ENCODE measurements at places on chromosomes 11 and 22.

GRCh38 chr11:62223095-62223494 is 14.6 kb downstream of the SCGB2A1 start:
- DNase-seq, result no peak

GRCh38 chr11:10807493-10808234 is 1.1 kb downstream of the EIF4G2 start:
- DNase-seq, result peak; percentile 11

DNA sequence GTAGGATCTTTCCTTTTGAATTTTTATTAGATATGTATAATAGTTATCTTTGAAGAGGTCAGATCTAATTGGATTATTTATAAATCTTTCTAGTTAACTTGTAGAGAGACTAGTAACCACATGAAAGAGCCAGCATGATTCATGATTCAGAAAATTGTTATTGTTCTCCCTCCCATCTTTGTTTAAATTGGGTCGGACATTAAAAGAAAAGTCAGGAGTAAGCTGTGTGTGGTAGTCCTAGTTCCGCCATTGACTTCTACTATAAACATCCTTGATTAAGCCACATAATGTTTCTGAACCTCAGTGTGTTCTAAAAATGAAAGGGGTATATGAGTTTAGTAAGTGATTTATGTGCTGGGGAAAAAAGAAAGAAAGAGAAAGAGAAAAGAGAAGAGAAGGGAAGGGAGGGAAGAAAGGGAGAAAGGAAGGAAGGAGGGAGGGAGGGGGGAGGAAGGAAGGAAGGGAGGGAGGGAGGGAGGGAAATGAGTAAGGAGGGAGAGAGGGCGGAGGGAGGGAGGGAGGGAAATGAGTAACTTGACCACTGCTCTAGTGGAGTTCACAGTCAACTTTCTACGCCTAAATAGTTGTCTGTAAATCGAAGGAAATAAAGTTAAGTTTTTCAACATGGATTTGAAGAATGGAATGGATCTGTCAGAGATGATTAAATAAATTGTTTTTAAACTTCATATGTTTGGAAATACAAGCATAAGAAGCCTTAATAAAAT is 32.9 kb downstream of the SIK2 start:
- no peak for DNase-seq

- DNase-seq, result no peak
Observed at GRCh38 chr11:12157241-12157661, 46.9 kb downstream of the MICAL2 start.

DNA sequence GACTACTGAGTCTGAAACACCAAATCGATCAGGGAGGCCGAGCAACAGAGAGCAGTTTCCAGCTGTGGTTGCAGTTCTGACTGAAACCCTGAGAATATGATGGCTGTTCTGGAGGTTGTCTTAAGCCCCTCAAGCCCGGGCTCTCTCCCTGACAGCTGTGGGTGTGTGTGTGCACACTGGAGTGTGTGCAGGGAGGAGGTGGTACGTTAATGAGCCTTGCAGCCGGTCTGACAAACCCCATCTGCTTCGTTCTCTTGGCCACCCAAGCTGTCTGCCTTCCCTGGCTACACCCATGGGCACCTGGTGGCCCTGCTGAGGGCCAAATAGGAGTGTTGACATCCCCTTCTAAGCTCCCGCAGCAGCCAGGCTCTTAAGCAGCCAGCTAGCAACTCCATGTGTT is 189.8 kb downstream of the KIRREL3 start:
- DNase-seq, result no peak

DNA sequence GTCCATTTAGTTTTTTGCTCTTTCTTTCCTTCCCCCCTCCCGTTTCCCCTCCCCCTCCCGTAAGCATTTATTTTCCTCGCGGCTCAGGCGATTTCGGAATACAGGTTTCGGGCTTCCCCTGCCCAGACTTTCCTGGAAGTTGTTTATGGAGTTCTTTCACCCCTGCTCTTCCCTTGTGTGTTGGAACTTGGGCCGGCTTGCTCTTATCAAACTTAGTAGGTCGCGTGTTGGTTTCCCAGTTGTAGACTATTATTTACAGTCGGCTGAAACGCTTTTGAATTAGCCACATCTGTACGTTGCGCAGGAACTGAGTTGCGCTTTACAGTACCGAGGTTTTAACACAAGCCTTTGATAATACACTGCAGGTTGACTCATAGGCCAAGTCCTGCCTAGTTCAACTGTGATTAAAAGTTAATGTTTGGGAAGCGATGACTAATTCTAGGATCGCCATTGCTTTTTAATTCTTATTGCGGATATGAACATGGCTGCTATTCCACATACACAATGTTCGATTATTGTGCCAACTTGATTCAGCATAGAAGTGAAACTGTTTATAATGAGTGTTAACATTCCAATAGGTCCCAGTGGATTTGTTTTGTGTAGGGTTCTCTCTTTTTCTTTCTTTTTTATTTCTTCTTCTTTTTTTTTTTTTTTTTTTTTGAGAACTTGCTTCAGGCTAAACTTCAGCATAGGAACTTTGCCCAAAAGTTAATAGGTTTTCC is 1.7 kb downstream of the YAP1 start:
- DNase-seq, result no peak

DNA sequence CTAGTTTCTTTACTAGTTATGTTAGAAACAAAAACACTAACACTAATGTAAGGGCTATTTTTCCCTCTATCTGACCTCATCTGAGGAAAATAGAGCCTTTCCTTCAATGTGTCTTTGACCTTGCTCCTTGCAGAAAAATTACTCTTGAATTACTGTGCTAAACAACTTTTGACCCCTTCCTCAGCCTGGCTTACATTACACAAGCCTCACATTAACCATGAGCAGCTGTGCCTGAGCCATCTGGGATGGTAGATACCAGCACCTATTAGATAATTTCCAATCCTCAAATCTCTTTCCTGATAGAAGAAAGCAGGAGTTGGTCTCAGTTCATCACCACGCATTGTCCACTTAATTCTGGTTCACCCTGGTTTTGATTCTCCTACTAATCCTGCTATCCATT is 134.4 kb upstream of the NCAM1 start:
- DNase-seq, result no peak

GRCh38 chr11:83151274-83151977 is 5.5 kb upstream of the PCF11 start:
- DNase-seq, result no peak

DNA sequence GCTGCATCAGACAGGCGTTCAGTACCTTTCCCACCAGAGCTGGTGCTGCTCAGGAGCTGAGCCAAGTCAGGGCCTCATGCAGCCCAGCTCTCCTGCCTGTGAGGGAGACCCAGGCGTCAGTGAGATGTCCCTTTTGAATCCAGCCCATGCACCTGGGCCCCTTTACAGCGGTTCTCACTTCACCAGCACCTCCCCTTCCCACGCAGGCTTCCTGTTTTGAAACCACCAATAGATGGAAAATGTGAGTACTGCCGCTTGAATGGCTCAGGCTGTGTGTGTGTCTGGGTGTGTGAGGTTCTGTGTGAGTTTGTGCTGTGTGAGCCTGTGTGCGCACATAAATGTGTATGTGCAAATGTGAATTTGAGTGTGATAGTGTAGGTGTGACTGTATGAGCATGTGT is 88.4 kb downstream of the UBASH3B start:
- peak; percentile 53 for DNase-seq

- DNase-seq, result no peak
Observed at GRCh38 chr22:42905702-42906183, 48.7 kb upstream of the ARFGAP3 start.

DNA sequence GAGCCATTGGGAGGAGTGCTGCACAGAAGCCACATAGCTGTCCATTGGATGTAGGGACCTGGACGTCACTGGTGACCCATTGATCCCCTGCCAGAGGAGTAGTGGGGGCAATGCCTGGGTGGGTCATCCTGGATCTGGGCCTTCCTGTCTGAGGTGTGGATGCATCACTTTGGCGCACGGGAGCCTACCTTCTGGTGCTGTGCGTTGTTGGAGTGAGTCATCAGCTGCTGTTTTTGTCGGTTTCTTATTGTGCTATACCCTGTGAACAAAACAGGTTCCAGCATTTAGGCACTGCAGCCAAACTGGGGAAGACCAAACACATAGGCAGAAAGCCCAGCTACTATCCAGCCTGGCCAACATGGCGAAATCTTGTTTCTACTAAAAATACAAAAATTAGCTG is 3.2 kb downstream of the TAF6L start:
- DNase-seq, result no peak
